ENCODE measurements at places on chromosomes 4 and X.

GRCh38 chrX:113058634-113059033 is 218.0 kb upstream of the AMOT start:
- DNase-seq, result no peak

DNA sequence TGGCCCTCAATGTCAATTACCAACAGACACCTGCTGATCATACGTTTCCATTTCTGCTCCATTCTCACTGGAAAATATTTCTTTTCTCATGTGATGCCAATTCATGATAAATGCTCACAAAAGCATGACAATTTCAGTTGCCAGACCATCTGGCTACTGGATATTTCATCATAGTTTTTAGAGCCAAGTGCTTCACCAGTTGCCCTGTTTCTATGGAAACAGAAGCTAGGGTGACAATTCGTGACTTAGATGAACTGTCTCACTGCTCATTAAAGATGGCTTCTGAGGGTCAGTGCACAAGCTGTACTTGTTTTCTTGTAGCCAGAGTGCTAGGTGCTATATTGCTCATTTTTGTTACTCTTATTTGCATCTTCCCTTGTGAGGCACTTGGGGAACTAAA is 184.9 kb downstream of the COMMD8 start:
- DNase-seq, result no peak

- no peak for DNase-seq
These were observed 93.6 kb downstream of the TSPAN5 start for GRCh38 chr4:98564852-98565251.

DNA sequence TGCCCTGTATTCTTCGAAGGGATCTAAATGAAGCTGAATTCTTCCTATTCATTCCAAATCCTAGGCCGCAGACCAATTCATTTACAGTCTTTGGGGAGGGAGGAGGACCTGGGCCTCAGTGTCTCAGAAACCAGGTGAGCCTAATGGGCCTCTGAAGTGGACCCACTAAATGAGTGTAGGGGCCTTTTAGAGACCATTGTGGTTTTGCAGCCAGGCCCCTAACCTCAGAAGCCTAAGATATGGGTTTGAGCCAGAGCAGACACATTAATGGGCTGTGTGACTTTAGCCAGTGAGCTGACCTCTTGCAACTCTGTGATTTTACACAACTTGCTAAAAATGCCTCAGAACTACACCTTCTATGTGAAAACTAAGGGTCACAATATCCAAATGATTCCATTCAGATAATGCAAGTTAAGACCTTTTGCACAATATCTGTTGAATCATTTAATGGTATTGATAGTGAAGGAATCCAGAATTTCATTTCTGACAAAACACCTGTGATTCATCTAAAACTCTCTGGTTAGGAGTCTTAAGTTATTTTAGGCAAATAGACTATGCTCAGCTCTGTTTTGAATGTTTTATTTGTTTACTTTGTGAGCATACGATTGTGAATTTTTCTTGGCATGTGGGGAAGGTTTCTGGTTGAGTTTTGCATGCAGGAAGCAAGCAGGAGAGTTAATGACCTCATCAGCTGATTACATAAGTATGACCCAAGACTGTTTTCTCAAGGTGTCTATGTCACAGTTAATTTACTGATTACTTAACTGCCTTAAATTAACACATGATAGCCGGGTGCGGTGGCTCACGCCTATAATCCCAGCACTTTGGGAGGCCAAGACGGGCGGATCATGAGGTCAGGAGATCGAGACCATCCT is 75.0 kb downstream of the EVC start:
- DNase-seq, result no peak

DNA sequence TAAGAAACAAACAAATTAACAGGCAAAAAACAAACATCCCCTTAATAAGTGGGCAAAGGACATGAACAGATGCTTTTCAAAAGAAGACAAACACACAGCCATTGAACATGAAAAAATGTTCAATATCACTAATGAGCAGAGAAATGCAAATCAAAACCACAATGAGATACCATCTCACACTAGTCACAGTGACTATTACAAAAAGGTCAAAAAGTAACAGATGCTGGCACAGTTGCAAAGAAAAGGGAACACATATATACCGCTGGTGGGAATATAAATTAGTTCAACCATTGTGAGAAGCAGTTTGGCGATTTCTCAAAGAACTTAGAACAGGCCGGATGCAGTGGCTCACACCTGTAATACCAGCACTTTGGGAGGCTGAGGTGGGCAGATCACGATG is 146.1 kb upstream of the NEIL3 start:
- DNase-seq, result no peak

DNA sequence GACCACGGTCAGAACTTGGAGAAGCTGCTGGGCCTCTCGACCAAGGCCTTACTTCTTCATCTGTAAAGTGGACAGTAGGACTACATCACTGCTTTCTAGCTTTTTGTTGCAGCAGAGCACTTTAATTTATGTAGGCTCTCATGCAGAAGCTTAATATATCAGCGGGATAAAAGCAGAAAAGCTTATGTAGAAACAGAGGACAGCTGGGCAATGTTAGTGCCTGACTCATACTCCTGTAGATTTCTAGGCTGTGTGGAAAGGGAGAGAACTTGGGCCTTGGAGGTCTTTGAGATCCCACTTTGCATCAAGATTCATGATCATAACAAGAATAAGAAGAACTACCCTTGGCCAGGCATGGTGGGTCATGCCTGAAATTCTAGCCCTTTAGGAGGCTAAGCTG is 91.2 kb downstream of the ARHGAP10 start:
- no peak for DNase-seq

DNA sequence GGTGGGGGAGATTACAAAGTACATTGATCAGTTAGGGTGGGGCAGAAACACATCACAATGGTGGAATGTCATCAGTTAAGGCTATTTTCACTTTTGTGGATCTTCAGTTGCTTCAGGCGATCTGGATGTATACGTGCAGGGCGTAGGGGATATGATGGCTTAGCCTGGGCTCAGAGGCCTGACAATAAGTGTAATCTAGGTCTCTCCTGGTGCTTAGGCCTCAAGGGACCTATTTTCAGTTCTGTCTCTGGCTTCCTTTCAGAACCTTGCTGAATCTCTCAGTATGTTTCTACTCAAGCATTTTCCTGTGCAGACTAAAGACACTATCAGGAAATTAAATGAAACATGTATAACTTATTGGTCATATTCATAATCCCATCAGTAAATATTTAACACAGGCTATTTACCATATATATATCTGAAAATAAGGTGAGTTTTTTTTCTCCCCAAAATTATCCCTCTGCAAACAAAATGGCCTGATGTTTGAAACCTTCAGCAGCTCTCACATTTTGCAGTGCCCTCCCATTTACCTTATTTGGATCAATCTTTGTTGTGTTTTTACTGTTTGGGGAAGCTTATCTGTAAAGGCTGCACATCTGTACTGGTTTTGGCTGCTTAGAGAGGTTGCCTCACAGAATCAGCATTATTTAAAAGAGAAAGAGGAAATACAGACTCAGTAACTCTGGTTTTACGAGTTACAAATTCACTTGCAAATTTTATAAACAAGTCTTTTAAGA is 2.3 kb upstream of the ZCCHC4 start:
- no peak for DNase-seq

DNA sequence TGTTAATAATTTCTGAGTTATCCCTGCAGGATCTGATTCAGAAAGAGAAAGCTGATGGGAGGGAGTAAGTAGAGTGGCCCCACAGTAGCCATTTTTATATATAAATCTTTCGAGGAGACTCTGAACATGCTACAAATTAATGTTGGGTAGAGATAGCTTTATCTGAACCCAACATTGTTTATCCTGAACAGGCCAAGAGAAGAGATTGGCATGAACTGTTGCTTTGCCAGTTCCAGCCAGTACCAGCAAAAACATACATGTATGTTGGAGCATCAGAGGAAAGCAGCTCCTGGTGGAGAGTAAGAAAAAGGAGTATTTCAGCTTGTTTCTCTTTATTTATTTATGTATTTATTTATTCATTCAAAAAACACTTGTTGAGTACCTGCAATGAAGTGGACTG is 1.6 kb downstream of the MAOA start:
- no peak for DNase-seq

GRCh38 chrX:19615361-19615910 is 100.1 kb upstream of the MAP3K15 start:
- DNase-seq, result no peak

- no peak for DNase-seq
These were observed 17.8 kb downstream of the TBC1D1 start for GRCh38 chr4:37908488-37909331.

GRCh38 chr4:113141901-113142346 is 92.5 kb downstream of the ANK2 start:
- no peak for DNase-seq

GRCh38 chr4:4825431-4825830 is 34.0 kb upstream of the MSX1 start:
- DNase-seq, result no peak

DNA sequence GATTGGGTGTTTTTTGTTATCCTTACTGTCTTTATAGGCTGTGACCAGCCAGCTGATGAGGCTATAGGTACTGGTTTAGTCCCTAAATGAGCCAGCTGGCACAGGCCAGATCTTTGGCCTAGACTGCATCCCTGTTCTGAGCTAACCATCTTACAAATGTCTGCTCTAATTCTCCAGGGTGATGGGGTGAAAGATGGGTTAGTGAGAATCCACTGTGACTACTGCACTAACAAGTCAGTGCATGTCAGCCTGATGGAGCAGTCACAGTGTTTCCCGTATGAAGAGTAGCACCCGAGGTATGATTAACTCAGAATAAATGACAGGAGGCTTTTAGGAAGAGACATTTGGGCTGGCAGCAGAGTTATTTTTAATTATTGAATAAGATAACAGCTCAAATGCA is 181.0 kb downstream of the DCTD start:
- no peak for DNase-seq

- DNase-seq, result no peak
These were observed 57.2 kb downstream of the BMP15 start for GRCh38 chrX:50967736-50968135.

Measured in stimulated activated CD8-positive, alpha-beta memory T cell treated with anti-CD3 and anti-CD28 coated beads, Interleukin-4, amount 100 ng/mL, for 4 hours (primary cell).